ENCODE measurements at places on chromosomes 11 and 22.
A peak's percentile ranks its signal among the peaks of the same experiment; 100 is the strongest.

GRCh38 chr11:27294654-27295053 is 68.4 kb downstream of the CCDC34 start:
- no peak overlapping the region for H3K27ac ChIP-seq
- no peak for DNase-seq
- no peak overlapping the region for H3K4me3 ChIP-seq

GRCh38 chr11:3659595-3660515 is 11.3 kb downstream of the CHRNA10 start:
- H3K4me3 ChIP-seq, result no peak overlapping the region
- H3K27me3 ChIP-seq, result no peaks in the 10 kb centered on the region
- H3K4me1 ChIP-seq, result no peaks in the 10 kb centered on the region
- no peak overlapping the region for H3K27ac ChIP-seq

GRCh38 chr22:31897842-31898805 is 46.2 kb upstream of the YWHAH start:
- no peaks in the 10 kb centered on the region for H3K36me3 ChIP-seq
- no peak overlapping the region for H3K27ac ChIP-seq
- H3K27me3 ChIP-seq, result no peaks in the 10 kb centered on the region

DNA sequence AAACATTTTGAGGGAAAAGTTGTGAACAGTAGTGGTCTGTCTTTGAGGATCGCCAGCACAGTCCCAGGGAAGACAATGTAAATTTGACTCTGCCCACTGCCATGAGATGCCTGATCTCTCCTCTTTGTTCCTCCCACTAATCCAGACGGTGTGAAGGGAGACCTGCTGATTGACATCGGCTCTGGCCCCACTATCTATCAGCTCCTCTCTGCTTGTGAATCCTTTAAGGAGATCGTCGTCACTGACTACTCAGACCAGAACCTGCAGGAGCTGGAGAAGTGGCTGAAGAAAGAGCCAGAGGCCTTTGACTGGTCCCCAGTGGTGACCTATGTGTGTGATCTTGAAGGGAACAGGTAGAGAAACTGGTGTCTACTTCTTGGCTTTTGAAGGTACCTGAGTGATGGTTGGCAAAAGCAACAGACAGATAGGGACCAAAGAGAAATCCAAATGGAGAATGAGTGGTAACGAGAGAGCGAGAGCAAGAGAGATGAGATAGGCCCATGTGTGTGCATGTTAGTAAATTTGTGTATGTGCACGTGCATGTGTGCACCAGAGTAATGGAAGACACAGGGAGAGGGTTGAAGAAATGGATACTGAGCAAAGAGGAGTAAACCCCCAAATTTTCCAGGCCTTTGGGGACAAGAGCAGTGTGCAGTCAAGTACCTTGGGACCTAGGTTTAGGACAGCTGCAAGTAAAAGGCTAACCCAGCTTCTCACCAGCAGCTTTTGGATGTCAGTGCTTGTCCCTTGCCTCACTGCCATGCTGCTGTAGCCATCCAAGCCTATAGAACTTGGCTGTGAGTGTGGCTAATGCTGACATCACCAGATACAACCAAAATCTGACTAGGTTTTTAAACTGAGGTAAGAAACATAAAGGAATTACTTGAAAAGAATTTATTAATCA is 1.9 kb downstream of the NNMT start:
- H3K36me3 ChIP-seq, result no peaks in the 10 kb centered on the region
- H3K4me3 ChIP-seq, result no peak overlapping the region
- H3K27me3 ChIP-seq, result no peaks in the 10 kb centered on the region
- DNase-seq, result no peak
- no peaks in the 10 kb centered on the region for H3K4me1 ChIP-seq

DNA sequence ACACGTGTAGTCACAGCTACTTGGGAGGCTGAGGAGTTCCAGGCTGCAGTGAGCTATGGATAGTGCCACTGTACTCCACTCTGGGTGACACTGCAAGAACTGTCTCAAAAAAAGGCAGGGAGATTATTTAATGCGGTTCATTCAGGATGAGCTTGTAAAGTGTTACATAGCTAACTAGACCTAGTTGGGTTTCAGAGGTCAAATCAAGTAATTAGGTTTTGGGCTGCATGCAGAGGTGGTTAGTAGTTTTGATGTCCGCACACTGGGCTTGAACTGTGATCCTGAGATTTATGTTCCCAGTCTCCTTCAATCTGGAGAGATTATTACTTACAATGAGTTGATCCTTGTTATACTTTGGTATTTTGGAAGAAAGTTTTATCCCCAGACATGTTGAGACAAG is 2.1 kb upstream of the RBM4 start:
- peaks cover 36% of the 10 kb centered on the region for H3K4me1 ChIP-seq
- no peak overlapping the region for H3K4me3 ChIP-seq
- H3K27ac ChIP-seq, result no peak overlapping the region
- DNase-seq, result no peak
- H3K36me3 ChIP-seq, result peaks cover 12% of the 10 kb centered on the region

- peaks cover 38% of the 10 kb centered on the region for H3K4me1 ChIP-seq
- no peaks in the 10 kb centered on the region for H3K36me3 ChIP-seq
- no peaks in the 10 kb centered on the region for H3K27me3 ChIP-seq
- peak overlapping the region; percentile 76 for H3K27ac ChIP-seq
- no peak overlapping the region for H3K4me3 ChIP-seq
Measured at GRCh38 chr11:22657101-22657694, 9.2 kb upstream of the GAS2 start.

GRCh38 chr11:96012086-96012824 is 88.3 kb upstream of the MTMR2 start:
- H3K27ac ChIP-seq, result no peak overlapping the region
- peaks cover 29% of the 10 kb centered on the region for H3K4me1 ChIP-seq
- H3K27me3 ChIP-seq, result no peaks in the 10 kb centered on the region
- H3K4me3 ChIP-seq, result no peak overlapping the region
- peak; percentile 54 for DNase-seq

DNA sequence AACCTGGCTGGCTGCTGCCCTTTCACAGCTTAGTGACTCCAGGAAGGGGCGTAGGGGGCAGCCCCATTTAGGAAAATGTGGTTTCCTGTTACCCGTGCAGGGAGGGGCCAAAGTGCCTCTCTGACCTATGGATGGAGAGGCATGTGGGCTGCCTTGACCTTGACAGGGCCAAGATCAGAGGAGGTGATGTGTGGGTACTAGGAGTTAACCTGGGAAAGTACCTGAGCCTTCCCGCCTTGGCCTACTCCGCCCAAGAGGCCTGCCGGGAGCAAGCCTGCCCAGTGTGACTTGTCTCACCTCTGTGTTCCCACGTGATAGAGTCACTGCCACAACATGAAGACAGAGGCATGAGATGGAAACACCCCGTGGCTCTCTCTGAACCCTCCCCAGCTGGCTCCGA is 33.4 kb downstream of the GRAMD4 start:
- DNase-seq, result no peak
- peaks cover 6% of the 10 kb centered on the region for H3K4me1 ChIP-seq
- no peaks in the 10 kb centered on the region for H3K27me3 ChIP-seq
- no peak overlapping the region for H3K27ac ChIP-seq
- no peaks in the 10 kb centered on the region for H3K36me3 ChIP-seq

DNA sequence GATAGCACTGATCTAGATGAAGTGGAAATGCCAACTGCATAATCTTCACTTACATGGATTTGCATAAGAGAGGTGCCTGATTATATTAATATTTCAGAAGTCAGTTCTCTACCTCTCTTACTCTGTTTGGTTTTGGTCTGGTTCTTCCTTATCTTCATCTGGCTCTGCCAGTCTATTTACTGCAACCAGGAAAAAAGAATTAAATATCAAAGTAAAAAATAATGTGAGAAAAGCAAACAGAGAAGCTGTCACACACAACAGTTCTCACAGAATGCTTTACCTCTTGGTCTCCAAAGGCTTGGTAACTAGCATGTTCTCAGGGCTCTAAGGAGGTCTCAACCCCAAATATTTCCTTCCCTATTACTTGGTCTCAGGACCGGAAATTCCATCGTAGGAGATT is 6.7 kb downstream of the VSIG10L2 start:
- DNase-seq, result no peak
- H3K27me3 ChIP-seq, result no peaks in the 10 kb centered on the region
- no peak overlapping the region for H3K4me3 ChIP-seq
- H3K36me3 ChIP-seq, result no peaks in the 10 kb centered on the region

DNA sequence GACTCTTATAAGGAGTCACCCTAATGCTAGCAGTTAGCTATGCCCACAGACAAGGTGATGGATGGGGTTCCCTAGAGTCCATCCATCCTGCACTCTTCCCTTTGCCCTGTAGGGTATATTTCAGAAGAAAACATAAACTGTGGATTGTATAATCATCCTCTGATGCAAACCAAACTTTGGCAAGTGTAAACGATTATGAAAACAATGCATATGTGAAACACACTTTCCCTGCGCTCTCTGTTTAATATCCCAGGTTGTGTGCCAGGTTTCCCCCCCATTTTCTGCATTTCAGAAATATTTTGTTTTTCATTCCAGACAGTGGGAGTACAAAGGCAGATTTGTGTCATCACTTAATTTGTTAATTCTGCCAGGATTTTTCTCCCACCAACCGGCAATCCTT is 110.0 kb downstream of the LDLRAD3 start:
- no peak for DNase-seq
- no peak overlapping the region for H3K27ac ChIP-seq
- no peaks in the 10 kb centered on the region for H3K4me1 ChIP-seq
- H3K36me3 ChIP-seq, result no peaks in the 10 kb centered on the region

DNA sequence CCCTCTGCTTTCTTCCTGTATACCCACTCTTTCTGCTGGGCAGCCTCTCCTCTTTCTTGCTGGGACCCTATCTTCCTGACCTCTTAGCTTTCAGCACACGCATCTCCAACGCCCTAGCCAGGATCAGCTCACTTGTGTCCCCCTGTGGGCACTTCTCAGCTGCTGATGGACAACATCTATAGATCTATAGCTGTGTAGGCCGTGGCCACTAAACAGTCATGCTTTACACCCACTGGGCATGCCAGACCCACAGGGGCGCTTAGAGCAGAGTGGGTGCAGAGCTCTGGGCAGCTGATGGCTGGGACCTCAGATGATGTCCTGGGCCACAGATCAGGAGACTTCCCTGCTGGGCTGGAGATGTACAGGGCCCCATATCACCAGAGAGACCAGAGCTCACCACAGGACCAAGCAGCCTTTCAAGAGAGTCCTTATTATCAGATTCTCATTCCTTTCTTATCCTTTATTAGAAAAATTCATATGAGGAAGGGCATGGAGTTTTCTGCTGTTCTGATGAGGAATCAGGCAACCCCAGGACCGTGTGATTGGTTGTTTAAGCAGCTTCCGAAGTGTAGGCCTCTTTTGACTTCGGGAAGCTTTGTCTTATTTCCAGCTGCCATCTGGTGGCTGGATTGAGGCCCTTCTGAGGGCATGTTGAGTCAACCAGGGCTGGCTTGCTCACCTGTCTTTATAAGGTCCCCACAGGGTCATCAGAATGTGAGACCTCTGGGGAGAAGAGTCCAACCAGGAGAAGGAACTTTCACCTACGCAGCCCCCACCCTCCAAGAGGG is 60.5 kb downstream of the OSBP2 start:
- DNase-seq, result peak; percentile 70
- no peaks in the 10 kb centered on the region for H3K27me3 ChIP-seq
- H3K4me3 ChIP-seq, result no peak overlapping the region
- H3K4me1 ChIP-seq, result peaks cover 12% of the 10 kb centered on the region
- no peak overlapping the region for H3K27ac ChIP-seq
- no peaks in the 10 kb centered on the region for H3K36me3 ChIP-seq

GRCh38 chr11:11577932-11578911 is 43.6 kb downstream of the GALNT18 start:
- no peak for DNase-seq
- H3K27ac ChIP-seq, result no peak overlapping the region
- H3K4me3 ChIP-seq, result no peak overlapping the region
- H3K27me3 ChIP-seq, result no peaks in the 10 kb centered on the region
- no peaks in the 10 kb centered on the region for H3K36me3 ChIP-seq

DNA sequence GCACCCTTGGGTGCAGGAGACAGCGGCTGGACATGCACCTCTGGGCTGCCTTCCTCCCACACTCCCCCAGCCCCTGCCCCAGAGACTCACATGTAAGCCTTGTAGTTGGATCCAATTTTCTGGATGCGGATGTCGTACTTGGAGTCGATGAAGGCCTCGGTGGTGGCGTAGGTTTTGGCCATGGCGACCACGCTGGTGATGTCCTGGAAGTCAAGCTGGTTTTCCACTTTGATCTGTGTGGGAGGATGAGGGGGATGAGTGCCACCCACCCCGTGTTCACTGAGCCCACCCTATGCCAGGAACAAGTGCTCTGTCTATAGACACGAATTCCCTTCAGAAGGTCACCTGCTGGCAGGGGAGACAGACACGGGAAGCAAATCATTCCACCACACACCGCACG is 66.9 kb downstream of the FBXO7 start:
- no peaks in the 10 kb centered on the region for H3K27me3 ChIP-seq
- no peak overlapping the region for H3K4me3 ChIP-seq
- H3K4me1 ChIP-seq, result peaks cover 32% of the 10 kb centered on the region
- no peak overlapping the region for H3K27ac ChIP-seq
- H3K36me3 ChIP-seq, result no peaks in the 10 kb centered on the region
- DNase-seq, result no peak
